ENCODE measurements at places on chromosomes 5 and 9. TPM values are rescaled to one million over a fixed set of nuclear protein-coding genes. Genes with fewer than 3 reads are reported as not detected.

GRCh38 chr9:127854184-127854806, at the start of gene ENG:
ENG (minus strand) TSS chr9:127854658; CDS start chr9:127854355, 303 bp downstream.
- no peak for DNase-seq

DNA sequence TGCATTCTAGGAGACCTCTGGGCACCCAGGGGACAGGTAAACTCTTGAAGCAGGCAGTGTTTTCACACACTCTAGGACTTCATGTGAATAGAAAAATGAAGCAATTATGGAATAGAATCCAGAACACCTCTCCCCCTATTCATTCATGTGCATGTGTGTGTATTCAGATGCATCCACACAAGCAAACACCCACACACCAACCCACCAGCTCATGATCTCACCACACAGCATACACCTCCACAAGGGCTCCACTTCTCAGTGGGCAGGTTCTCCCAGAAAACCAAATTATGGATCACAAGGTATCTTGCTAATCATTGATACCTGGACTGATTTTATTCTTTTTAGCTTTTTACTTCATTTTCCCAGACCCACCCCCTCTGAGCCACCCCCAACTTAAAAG, 21.2 kb upstream of the HSD17B3 start:
- DNase-seq, result no peak

GRCh38 chr5:176658817-176659511, 11.7 kb downstream of the TSPAN17 start:
- DNase-seq, result no peak

Gene CDH10
- not detected for total RNA-seq

Gene GLRA1
- total RNA-seq, result not detected

Gene FGF1
- total RNA-seq, result 0.03 TPM
